NCI-H526 (cell line): ENCODE measurements at places on chromosomes 7 and 10.

DNA sequence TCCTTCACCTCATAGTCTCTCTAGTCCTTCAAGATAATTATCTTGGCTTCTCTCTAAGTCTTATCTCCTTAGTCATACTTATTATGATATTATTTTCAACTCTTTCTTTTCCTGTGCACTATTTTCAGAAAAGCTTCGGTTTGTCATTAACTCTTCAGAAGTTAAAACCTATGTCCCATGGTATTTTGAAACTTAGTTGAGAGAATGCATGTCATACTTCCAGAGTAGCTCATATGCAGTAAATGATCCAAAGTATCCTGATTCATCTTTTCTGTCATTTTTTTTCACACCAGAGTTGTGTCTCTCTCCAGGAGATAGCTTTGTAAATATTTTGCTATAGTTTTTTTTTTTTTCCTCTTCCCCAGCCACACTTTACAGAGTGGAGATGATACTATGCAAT, 1008.6 kb downstream of the NRG3 start:
- DNase-seq: no peak

DNA sequence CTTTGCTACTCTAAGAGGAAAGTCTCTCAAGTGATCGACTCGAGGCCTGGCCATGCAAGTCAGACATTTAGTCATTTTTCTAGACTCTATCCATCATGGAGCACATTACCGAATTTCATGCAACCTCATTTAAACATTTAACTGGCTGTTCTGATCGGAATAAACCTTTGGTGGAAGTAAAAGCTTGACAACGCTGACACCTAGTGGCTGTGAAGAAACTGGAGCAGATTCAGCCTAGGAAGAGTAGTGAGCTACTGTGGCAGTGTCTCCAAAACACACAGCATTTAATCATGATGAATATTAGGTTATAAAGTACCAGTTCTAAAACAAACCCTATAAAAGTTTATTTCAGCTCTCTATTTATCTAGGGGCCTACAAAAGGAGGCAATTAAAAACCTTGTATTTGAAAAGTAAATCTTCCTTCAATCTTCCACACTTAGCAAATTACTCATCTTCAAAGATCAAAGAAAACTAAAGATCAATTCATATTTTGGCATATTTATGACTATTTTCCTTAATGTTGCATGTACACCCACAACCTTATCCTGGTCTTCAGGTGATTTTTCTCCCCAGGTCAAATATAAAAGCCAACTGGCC, 175.0 kb downstream of the CTNNA3 start:
- peak; percentile 2 for DNase-seq

- DNase-seq: no peak
These were observed 195.4 kb downstream of the SKIDA1 start for GRCh38 chr10:21329995-21330627.

DNA sequence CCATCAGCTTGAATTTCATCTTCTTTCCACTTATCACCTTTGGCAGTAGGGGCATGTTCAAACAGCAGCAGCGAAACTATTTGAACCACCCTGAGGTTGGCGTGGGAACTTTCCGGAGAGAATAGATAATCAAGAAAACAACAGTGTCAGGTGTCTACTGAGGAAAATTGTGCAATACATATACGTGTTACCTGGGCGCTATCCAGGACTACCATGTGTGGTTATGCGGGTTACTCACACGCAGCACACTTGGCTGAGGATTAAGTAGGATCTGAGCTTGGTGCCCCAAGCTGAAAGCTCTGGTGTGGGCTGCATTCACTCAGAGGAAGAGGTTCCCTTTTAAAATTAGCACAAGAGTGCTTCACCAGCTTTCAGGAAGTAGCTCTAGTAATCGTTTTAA, 8.8 kb upstream of the ABI1 start:
- DNase-seq: no peak

DNA sequence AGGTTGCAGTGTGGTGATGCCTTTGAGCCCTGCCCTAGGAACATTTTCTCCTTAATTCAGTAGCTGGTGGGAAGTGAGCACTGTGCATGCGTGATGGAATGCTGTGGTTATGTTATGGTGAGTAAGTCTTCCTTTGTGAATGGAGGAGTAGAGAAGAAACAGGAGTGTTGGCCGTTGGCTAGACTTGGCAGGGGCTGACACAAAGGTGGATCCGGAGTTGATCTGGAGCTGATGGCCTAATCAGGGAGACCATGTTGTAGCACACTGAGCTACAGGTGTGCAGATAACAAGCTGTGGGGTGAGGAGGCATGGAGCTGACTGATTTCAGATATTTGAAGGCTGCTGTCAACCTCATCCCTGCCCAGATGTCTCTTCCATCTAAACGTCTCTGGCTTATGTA, 122.3 kb downstream of the CNNM2 start:
- no peak for DNase-seq

DNA sequence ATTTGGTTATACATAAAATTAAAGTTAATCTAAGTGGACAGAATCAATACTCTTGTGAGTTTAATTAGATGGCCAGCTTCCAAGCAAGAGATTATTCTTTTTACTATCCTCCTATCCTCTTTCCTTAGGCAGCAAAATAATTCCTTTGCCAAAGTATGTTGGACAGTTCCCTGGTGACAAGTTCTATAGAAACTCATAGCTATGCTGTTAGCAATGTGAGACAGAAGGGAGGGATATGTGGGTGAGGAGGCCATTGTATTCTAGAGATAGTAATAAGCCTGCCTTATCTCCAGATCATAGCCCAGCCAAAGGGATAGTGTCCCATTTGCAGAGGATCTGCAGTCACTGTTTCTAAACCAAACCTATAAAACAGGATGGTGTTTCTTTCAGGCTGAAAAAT, 181.6 kb upstream of the HDAC9 start:
- no peak for DNase-seq

DNA sequence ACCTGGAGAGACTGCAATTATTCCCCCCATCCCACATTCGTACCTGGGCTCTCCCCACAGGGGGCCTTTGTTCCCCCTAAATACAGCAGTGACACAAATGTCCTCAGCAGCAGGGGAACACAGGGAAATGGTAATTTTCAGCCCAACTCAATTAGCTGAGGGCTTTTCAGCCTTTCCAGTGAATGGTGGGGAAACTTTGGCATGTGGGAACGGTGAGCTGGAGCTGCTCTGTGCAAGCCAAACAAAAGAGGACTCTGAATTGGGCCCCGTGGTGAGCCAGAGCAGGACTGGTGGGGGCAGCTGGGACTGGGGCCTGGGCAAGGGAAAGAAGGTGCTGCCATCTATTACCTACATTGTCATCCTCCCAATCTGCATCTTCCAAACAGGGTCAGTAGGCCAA, 51.0 kb downstream of the FBXW4 start:
- no peak for DNase-seq

DNA sequence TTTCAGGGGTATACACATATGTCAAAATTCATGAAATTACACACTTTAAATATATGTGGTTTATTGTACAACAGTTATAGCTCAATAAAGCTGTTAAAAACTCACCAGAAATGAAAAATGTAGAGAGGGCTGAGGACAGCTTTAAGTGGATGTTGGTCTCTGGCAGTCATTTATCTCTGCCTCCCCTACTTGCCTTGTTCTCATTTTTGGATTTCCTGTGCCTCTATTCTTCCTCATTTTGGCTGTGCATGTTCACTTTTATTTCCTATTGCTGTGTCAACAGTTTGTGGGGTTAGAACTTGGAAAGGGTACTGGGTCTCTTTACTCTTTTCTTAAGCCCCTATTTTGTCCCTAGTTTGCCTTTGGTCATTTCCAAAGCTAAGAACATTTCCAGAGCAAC, 18.6 kb upstream of the MEST start:
- DNase-seq: no peak

DNA sequence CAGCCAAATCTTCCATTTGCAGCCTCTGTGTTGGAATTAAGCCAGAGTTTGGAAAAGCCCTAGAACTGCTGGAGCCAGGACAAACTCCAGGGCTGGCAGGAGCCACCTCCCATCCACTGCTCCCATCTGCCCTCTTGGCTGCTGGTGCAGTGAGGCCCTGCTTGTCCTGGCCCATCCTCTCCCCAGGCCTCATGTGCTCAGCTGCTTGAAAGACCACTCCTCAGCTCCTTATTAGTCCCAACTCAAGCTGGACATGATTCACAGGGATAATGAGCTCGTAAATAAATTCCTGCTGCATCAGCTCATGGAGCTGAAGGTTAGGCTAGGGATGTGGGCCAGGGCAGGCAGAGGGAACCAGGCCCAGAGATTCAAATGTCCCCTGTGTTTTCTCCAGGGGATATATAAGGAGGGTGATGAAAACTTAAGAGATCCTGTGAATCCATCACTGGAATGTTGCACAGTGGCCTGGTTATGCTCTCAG, 282.8 kb downstream of the RPS24 start:
- DNase-seq: no peak

- DNase-seq: no peak
These were observed 112.8 kb downstream of the PTEN start for GRCh38 chr10:87976101-87976743.

DNA sequence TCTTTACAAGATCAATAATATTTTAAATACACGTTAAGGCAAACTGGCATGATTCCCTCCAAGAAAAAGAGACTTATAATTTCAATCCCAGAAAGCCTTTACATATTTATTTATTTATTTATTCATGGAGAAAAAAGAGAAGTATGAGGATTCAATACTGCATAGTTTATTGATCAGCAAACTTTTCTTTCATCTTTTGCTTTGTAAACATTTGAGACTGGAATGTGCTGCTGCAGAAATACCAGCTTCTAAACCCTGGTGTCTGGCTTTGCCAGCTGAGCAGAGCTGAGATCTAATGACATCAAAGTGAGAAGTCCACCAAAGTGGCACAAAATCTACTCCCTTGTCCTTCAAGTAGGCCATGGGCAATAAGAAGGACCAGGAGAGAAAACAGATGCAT, 93.7 kb upstream of the STK17A start:
- DNase-seq: no peak

- peak; percentile 71 for DNase-seq
These were observed 6.9 kb upstream of the CREB3L2 start for GRCh38 chr7:138008588-138009349.

DNA sequence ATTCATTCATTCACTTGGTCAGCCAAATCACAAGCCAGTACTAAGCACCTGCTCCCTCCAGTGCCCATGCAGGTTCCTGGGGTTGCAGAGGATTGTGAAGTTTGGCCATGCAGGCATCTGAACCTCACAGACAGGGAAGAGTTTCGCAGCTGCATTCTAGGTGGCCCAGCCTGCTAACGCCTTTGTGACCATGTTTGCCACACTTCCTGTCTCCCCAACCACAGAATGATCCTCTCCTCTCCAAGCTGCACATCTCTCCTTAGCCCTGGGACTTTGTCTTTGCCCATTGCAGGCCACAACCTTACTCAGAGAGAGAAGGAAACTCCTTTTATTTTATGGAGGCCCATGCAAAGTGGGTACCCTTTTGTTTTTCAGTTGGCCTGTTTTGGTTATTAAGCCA, 31.8 kb downstream of the EPDR1 start:
- DNase-seq: no peak

DNA sequence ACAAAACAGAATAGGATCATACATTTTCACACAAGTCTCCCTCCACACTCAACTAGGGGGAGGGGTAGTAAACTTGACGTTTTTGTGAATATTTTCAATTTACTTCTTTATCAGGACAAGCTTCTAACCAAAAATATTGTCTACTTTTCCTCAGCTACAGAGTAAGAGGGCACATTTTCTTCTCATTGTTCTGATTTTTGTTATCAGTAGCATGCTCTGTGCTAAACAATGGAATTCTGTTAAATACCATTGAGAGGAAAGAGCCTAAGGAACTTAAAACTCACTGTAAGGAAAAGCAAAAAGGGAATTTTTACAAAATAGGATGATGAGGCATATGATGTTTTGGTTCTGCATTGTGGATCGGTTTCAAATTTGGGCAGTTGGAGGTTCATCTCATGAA, 41.2 kb downstream of the ANLN start:
- no peak for DNase-seq

DNA sequence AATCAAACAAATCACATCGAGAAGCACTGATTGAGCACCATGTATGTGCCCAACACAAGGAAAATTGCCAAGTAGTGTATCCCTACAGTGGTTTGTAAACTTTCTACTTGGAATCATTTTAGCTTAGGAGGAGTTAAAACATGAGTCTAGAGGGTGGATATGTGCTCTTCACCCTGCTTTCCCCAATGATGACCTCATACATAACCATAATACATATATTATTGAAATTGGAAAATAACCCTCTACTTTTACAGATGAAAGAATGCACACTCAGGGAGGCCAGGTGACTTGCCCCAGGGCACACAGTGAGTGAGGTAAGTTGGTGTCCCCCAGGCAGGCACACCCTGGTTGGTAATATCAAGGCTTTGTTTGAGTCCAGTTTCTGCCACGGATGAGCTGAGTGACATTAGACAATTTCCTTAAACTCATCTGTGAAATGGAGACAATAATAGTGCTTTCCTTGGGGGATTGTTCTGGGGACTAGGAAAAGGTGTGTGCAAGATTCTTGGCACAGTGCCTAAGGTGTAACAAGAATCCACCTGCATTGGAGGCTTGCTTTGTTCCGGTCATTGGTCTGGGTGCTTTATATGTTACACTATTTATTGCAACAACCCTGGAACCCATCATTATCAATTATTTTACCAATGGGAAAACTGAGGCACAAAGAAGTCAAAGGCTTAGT, 50.7 kb downstream of the BPGM start:
- no peak for DNase-seq

DNA sequence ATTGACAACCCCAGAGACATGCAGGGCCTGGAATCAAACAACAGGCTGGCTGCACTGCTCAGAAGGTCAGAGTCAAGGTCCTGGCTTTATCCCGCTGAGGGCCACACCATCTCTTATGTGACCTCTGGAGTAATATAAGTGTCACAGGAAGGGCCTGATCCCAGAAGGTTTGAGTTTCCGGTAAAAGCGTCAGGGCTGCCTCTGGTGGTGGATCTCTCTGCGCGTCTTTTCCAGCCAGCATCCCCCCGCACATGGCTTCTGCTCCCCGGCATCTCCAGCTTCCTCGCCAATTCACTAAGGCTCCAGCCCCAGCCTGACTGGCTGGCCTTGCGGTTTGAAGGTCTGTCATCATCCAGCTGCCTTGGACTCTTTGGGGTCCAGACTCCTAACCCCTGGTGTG, 54.2 kb downstream of the SNX10 start:
- no peak for DNase-seq

- DNase-seq: no peak
These were observed 340.2 kb downstream of the SUGCT start for GRCh38 chr7:40474790-40475680.

- no peak for DNase-seq
These were observed 990.8 kb downstream of the GATA3 start for GRCh38 chr10:9045311-9045710.

GRCh38 chr10:78911533-78912340, 157.0 kb upstream of the ZMIZ1 start:
- no peak for DNase-seq

DNA sequence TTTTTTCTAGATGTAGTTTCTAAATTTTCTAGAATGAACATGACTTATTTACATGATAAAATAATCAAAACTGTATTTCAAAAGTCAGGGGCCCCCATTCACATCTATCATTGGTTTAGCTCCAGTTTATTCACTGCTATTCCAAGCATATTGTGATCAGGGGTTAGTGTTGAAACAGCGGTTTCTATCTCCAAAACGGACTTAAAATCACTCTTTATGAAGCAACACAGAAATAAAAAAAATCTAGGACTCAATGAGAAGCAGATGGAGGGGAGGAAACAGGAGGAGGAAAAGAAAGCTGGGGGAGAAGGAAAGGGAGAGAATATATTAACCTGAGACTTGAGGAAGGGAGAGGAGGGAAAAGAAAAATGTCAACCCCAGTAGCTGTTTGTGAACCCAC, 14.8 kb upstream of the CH25H start:
- DNase-seq: no peak

- DNase-seq: no peak
These were observed 4.7 kb upstream of the PAX2 start for GRCh38 chr10:100740476-100741377.

GRCh38 chr10:119197921-119198320, 9.4 kb upstream of the GRK5 start:
- no peak for DNase-seq
